ENCODE measurements at places on chromosomes 3 and 15.

- no peak for DNase-seq
These were observed 80.2 kb downstream of the ABI3BP start for GRCh38 chr3:100912976-100913545.

DNA sequence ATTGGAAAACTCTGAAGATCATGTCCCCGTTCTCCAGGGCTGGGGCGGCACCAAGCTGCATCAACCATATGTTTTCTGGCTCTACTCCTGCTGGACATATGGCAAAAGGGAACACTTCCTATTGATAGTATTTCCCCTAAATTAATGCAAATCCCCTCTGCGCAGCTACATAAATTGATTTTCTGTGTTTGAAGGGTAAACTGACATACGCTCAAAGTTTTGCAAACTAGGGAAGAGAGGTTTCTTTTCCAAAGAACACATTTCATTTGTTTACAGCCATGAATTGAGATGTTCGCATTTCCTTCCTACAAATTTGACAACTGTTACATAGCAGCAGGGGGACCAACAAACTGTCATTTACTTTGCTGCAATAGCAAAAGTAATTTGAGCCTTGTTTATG is 35.9 kb downstream of the CTXND1 start:
- DNase-seq, result no peak

DNA sequence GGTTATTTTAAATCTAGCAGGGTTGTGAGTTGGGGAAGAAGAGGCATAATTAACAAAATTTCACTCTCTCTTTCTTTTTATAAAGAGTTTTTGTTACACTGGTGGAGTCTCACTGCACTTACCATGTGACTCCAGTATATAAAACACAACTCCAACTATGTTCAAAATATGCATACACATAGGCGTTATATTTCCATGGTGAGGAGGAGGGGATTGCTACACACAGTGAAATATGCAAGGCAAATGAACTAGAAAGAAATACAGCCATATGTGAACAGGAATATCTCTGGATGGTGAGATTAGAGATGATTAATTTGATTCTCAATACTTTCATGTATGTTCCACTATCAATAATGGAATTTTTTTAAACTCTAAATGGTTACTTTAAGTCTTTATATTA is 385.0 kb downstream of the MAGI1 start:
- DNase-seq, result no peak

- DNase-seq, result no peak
These were observed 42.8 kb downstream of the MAP2K1 start for GRCh38 chr15:66429546-66429945.

- DNase-seq, result peak; percentile 81
These were observed at the start of gene HCLS1 for GRCh38 chr3:121660356-121661171. TSS of gene HCLS1 (minus strand) at chr3:121660903. CDS start at chr3:121658347, 2,556 bp downstream.

DNA sequence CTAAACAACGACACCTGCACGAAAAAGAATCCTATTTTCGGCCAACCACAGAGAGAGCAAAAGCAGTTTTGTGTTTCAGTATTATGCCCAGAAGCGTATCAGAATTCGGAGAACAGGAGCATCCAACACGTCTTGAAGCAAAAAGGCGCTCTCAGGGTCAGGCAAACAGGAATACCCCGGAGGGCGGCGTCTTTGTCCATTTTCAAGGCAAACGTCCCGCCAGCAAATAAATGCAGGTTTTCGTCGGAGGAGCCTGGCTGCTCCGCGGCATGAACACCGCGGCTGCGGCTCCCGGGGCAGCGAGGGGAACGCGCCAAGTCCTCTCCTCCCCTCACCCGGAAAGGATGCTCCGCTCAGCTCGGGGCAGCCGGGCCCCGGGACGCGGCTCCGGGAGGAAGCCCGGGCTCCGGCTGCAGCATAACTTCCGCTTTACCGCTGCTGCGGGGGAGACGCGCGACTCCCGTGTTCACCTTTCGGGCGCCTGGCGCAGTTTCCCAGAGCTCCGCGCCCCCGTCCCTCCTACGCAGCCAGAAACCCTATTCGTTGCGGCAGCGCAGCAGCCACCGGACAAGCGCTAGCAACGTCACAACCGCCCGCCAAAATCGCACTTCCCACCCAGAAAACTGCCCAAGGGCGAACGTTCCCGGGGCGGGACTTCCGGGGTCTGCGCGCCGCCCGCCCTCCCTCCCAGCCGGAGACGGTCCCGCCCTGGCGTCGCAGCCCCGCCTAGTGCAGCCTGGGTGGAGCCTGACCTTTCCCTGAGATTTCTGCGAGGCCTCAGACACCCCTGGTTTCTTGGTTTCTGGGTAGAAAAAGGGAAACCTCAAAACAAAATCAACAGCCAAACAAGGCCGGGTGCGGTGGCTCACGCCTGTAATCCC is at the start of gene RNF168:
TSS of gene RNF168 (minus strand) at position 573 of the 881 bp plus-strand sequence. CDS start 595 bp downstream, outside the sequence.
- peak; percentile 94 for DNase-seq

- no peak for DNase-seq
These were observed 46.8 kb downstream of the MGLL start for GRCh38 chr3:127775398-127776109.

GRCh38 chr3:59540241-59540640 is 490.4 kb upstream of the CFAP20DC start:
- no peak for DNase-seq

- DNase-seq, result no peak
These were observed 157.9 kb downstream of the CHSY1 start for GRCh38 chr15:101093958-101094357.

DNA sequence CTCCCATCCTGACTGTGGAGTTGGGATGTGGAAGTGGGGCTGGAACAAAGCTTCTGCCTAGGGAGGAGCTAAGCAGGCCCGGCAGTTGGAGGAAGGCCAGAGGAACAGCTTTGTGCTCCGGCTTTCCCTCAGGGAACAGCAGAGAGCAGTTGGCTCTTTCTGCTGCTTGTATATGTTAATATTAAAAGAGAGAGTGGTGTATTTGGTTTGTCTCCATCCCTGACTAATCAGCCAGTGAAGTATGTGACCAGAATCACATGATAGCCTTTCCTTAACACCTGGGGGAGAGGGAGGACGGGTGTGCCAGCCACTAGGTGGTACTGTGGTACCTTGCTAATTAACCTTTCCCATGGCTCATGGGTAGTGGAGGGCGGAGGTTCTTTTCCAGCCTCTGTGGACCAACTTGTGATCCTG is 10.0 kb downstream of the EIF2B5 start:
- DNase-seq, result peak; percentile 59

GRCh38 chr3:106963442-106963841 is 413.8 kb upstream of the CCDC54 start:
- no peak for DNase-seq

DNA sequence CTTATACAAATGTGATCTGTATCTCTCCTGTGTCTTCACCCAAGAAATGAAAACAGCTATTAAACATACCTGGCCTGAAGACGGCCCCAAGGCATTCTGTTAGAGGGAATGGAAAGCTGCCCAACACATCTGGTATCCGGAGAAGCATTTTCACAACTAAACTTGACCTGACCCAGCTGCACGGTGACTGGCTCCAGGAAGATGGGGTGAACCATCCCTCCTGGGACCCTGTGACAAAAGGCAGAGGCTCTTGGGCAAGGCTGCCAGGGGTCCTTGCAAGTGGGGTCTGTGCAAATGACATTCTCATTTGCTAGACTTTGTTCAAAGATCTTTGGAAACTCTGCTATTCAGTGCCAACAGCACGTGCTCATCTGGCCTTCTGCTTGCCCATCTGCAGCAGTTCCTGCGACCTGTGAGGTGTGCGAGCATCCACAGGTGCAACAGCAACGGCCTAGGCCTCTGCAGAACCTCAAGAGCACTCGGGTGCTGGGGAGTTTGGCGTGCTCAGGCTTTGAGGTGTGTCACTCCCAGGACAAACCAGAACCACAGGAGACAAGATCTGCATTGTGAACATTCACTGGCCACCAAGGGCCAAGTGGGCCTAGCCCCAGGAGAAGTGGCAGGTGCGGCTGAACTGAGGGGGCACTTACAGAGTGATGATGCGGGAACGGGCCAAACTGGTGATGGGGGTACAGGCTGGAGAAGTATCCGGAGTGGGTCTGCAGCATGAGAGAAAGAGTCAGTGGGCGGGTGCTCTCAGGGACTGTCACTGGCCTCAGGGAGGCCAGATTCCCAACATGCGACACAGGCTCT is 71.8 kb downstream of the SENP2 start:
- DNase-seq, result no peak

GRCh38 chr15:77810130-77810571 is 177.4 kb upstream of the LINGO1 start:
- DNase-seq, result no peak

DNA sequence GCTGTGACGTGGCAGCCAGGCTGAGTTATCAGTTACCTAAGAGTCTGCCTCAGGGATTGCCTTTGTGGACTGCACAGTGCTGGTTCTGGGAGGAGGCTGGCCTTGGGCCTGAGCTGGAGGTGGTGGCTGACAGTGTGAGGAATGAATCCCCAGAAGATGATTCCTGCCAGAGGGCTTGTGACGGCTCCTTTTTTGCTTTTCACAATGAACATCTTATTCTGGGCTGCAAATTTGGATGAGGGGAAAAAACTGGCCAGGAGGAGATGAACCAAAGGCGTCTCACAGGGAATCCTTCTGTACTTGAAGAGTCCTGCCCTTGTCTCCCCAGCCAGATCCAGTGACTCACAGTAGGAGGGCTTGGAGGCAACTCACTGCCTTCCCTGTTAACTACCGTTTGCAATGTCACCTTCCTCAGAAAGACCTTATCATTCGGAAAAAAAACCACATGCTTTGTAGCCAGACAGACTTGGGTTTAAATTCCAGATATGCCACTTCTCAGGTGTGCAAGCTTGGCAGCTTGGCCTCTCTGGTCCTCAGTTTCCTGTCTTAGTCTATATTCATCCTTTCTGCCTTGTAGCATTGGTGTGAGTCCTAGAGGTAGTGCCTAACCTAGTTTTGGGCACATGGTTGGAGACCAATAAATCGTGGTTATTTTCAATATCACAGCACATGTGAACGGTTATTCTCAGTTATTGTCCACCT is 19.1 kb downstream of the ST6GAL1 start:
- DNase-seq, result peak; percentile 76

GRCh38 chr3:147373301-147373700 is 33.0 kb downstream of the ZIC4 start:
- no peak for DNase-seq

DNA sequence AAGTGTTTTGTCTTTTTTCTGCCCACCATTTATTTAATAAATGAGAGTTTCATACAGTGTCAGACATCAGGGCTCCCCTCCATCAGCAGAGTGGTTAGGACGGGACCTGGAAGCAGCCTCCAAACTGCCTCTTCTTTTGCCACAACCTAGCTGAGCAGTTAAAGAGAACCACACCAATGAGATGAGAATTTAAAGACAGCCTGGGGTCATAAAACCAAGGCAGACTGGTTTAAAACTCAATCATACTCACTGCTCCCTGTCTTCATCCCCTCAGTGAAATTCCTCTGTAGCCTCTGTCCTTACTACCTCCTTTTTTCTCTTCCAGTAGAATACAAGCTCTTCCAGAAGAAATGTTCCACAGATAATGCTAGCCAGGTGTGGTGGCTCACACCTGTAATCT is 78.7 kb downstream of the WWTR1 start:
- DNase-seq, result no peak

- no peak for DNase-seq
These were observed 50.4 kb downstream of the SLC2A2 start for GRCh38 chr3:170976190-170976519.

DNA sequence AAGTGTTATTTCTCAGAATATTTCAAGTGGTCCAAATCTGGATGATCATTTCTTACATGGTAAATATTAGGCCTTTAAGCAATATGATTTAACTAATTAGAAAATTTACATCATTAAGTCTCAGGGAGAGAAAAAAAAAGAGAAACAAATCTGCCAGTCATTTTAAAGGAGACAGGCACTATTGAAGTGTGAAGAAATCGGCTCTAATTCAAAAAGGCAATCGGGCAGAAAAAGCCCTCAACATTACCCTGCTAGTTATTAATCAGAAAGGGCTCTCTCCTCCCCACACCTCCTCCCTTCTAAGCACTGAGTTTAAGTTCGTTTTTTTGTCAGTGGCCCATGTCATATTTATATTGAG is 215.9 kb downstream of the MEIS2 start:
- DNase-seq, result no peak

GRCh38 chr3:133512416-133513089 is 60.9 kb upstream of the CDV3 start:
- DNase-seq, result no peak

DNA sequence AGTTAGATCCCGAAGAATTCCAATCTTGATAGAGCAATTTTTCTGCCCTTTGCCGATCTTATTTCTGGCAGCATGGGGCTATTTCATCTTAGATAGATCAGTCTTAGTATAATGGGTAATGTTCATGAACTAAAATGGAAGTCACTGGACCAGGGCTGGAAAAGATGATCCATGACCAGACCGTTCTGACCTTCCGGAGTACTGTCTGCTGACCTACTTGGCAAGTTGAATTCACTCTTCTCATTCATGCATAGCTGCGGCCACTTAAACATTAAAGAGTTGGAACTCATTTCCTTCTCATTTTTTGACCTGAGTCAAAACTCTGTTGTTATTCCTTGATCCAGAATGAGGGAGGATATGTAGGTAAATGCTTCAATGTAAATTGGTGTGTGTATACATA is 32.5 kb downstream of the GMNC start:
- DNase-seq, result no peak

DNA sequence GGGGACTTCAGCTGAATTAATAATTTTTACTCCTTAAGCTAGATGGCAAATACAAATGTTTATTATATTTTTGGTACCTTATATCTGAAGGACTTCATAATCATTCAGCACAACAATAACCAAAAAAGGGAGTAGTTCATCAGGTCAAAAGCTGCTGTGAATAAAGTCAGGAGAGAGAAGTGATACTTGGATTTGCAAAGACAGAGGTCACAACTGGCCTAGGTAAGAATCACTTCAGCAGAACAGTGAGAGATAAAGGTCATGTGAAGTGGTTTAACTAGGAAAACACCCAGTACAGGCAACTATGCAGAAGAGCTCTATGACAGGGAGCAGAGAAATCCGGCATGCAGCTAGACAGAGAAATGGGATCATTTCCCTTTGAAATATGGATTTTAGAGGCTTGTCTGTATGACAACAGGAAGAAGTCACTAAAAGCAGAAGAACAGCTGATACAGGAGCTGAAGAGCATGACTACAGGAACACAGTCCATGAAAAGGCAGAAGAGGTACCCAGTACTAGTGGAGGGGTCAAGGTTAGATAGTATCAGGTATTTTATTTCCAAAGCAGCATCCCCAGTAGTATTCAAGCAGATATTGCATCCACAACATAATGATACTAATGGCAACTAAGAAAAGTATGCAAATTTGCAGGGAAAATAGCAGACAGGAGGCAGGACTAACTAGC is 25.7 kb downstream of the ZMAT3 start:
- DNase-seq, result no peak

GRCh38 chr15:82081914-82082762 is 36.3 kb upstream of the MEX3B start:
- peak; percentile 16 for DNase-seq

GRCh38 chr15:99536422-99537040 is 29.3 kb upstream of the MEF2A start:
- no peak for DNase-seq
